B cell (primary cell): ENCODE measurements at places on chromosomes 7 and 10. TPM values are rescaled to one million over a fixed set of nuclear protein-coding genes. Genes with fewer than 3 reads are reported as not detected.

DNA sequence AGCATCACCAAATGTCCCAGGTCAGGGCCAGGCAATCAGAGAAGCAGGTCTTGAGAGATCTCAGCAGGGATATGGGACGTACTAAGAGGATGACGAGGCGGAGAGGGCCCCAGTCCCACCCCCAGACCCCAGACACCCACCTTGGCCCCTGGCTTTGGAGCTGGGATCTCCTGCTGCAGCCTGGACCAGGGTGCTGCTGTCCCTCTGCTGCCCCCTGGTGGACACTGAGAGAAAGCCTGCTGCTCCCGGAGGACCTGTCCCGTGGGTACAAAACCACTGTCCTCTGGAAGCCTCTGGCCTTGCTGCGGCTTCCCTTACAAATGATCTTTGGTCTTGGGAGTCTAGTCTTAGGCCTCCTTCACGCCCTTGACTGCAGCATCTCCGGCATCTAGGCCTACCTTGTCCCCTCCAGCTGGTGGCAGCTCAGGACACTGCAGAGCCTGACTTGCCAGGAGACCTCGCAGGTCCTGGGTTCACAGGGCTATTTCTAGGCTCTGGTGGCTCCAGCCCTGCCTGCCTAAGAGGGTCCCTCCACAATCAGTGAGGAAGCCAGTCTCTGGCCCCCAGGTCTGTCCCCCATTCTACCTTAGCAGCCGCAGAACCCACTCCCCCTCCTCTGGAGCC is 97.1 kb downstream of the RGS10 start:
- no peaks in the 10 kb centered on the region for H3K27me3 ChIP-seq
- H3K27ac ChIP-seq = no peak overlapping the region
- no peak overlapping the region for H3K4me3 ChIP-seq
- peaks cover 17% of the 10 kb centered on the region for H3K4me1 ChIP-seq
- peak; percentile 86 for DNase-seq

DNA sequence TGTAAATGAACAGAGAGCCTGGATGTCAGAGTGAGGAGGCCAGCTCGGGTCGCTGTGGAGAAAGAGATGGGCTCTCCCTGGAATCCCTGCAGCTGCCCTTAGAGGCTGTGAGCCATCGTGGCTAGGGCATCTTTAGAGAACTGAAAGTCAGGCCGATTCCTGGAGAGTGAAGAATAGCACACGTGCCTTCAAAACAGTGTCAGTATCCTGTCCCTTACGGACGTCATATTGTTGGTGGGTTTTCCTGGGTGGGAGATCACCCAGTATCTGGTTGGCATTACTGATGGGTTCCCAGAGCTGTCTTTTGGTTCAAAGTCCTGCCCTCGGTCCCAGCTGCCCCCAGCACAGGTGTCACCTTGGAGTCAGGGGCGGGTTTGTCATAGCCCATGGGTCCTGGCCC is 25.3 kb downstream of the IKZF1 start:
- peak overlapping the region; percentile 95 for H3K27ac ChIP-seq
- no peaks in the 10 kb centered on the region for H3K27me3 ChIP-seq
- DNase-seq = peak; percentile 83
- H3K36me3 ChIP-seq = peaks cover 72% of the 10 kb centered on the region
- H3K4me1 ChIP-seq = peaks cover 85% of the 10 kb centered on the region
- no peak overlapping the region for H3K4me3 ChIP-seq

The SMKR1 gene
- 2.9 and 3.8 TPM in 2 replicates for total RNA-seq

GRCh38 chr10:79259834-79260233 is 87.4 kb upstream of the PPIF start:
- DNase-seq = no peak
- H3K36me3 ChIP-seq = no peaks in the 10 kb centered on the region
- no peaks in the 10 kb centered on the region for H3K27me3 ChIP-seq
- peaks cover 30% of the 10 kb centered on the region for H3K4me1 ChIP-seq
- H3K27ac ChIP-seq = no peak overlapping the region
- H3K4me3 ChIP-seq = no peak overlapping the region

The NRG3 gene
- not detected in 2 replicates for total RNA-seq

GRCh38 chr7:52992479-52993162 is 42.8 kb upstream of the POM121L12 start:
- no peaks in the 10 kb centered on the region for H3K27me3 ChIP-seq
- H3K4me3 ChIP-seq = no peak overlapping the region
- H3K36me3 ChIP-seq = no peaks in the 10 kb centered on the region
- no peak for DNase-seq
- no peak overlapping the region for H3K27ac ChIP-seq

DNA sequence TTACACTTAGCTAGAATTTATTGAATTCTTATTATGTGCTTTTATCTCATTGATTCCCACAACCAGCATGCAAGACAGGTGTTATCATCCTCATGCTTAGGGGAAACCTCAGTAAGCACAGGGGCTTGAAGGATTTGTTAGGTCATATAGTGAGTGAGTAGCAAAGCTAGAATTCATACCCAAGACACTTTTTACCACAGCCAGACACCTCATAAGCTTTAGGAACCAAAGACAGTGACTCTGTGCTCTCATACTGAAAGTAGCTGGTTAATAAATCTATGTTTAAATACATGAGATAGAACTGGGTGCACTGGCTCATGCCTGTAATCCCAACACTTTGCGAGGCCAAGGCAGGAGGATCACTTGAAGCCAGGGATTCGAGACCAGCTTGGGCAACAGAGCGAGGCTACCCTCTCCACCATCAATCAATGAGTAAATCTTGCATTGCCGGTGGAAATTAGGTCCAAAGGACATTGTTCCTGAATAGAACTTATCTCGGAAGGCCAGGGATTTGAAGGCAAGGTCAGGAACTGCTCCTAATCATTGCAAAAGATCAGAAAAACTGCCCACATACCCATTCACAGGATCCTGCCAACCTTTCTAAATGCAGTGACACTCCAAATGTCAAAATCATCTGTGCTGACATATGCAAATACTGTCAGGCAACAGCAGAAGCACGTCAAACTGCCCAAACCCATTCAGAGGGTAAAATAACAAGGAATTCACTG is 523.5 kb downstream of the PARD3 start:
- no peaks in the 10 kb centered on the region for H3K36me3 ChIP-seq
- no peaks in the 10 kb centered on the region for H3K4me1 ChIP-seq
- DNase-seq = no peak
- no peak overlapping the region for H3K4me3 ChIP-seq

DNA sequence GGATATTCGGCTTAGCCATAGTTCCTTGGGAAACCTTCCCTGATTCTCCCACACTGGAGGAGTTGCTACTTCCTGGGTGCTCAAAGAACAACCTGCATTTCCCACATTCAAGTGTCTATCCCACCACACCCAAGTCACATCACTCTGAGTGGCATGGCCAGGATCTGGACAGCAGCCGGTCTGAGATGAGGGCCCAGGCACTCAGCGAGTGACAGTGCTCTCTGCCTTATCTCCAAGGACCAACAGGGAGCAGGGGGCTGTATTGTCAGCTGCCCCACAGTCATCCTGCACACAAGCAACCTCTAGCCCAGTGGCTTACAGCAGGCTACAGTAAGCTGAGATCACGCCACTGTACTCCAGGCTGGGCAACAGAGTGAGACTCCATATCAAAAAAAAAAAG is 16.1 kb upstream of the SLC18A3 start:
- DNase-seq = no peak
- H3K27ac ChIP-seq = no peak overlapping the region
- no peaks in the 10 kb centered on the region for H3K4me1 ChIP-seq
- H3K27me3 ChIP-seq = peaks cover 8% of the 10 kb centered on the region
- H3K36me3 ChIP-seq = no peaks in the 10 kb centered on the region

GRCh38 chr7:110612680-110613079 is 478.2 kb upstream of the LRRN3 start:
- H3K4me3 ChIP-seq = no peak overlapping the region
- no peaks in the 10 kb centered on the region for H3K4me1 ChIP-seq
- H3K36me3 ChIP-seq = no peaks in the 10 kb centered on the region
- H3K27me3 ChIP-seq = no peaks in the 10 kb centered on the region

- H3K4me1 ChIP-seq = peaks cover 22% of the 10 kb centered on the region
- DNase-seq = peak; percentile 62
- no peak overlapping the region for H3K27ac ChIP-seq
- H3K27me3 ChIP-seq = no peaks in the 10 kb centered on the region
- no peaks in the 10 kb centered on the region for H3K36me3 ChIP-seq
Observed at GRCh38 chr10:88996927-88997326, 6.3 kb downstream of the FAS start.

DNA sequence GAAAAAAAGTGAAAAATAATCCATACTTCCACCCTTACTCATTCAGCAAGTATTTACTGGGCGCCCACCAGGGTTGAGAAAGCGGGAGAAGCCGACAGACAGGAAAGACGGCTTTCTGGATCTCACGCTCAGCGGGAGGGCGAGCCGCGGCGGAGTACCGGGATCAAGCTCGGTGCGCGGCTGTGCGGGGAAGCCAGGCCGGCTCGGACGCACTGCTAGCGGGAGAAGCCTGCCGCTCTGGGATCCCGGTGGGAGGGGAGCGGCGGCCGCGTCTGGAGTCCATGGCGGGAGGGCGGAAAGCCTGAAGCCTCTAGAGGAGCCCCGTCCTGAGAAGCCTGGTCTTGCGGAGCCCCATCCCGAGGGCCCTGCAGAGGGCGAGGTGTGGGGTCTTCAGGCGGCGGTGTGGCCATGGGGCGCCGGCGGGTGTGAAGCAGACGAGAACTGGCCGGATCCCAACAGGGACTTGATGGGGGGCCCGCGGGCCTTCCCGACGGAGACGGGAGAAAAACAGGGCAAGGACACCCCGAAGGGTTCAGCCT is 82.9 kb downstream of the VIPR2 start:
- DNase-seq = no peak
- H3K27ac ChIP-seq = no peak overlapping the region
- no peaks in the 10 kb centered on the region for H3K36me3 ChIP-seq
- H3K4me1 ChIP-seq = no peaks in the 10 kb centered on the region
- H3K27me3 ChIP-seq = no peaks in the 10 kb centered on the region

The RASSF4 gene
- 1.4 and 2.6 TPM in 2 replicates for total RNA-seq

- no peak for DNase-seq
- no peaks in the 10 kb centered on the region for H3K36me3 ChIP-seq
- no peak overlapping the region for H3K4me3 ChIP-seq
- no peaks in the 10 kb centered on the region for H3K27me3 ChIP-seq
- no peaks in the 10 kb centered on the region for H3K4me1 ChIP-seq
- H3K27ac ChIP-seq = no peak overlapping the region
Observed at GRCh38 chr10:131427901-131428300, 116.4 kb upstream of the TCERG1L start.

DNA sequence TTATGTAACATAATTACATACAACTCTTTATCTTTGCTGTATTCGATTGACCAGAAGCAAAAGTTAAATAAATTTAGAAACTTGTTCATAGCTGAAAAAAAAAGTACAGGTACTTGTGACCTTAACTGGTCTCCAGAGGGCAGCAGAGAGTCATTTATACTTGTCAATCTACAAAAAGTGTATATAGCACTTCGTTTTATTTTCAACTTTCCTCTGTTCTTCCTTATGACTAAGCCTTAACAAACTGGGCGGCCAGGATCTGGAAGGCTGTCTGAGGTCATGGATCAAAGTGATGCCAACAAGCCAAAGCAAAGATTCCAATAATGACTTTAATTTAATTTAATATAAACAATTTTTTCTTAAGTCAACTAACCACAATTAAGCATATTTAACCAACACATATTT is 29.8 kb downstream of the C10orf67 start:
- H3K4me1 ChIP-seq = no peaks in the 10 kb centered on the region
- H3K4me3 ChIP-seq = no peak overlapping the region
- H3K27ac ChIP-seq = no peak overlapping the region
- DNase-seq = peak; percentile 79

The CYP26C1 gene
- 0.19 and 0.57 TPM in 2 replicates for total RNA-seq

- no peak overlapping the region for H3K4me3 ChIP-seq
- H3K27me3 ChIP-seq = no peaks in the 10 kb centered on the region
- H3K36me3 ChIP-seq = no peaks in the 10 kb centered on the region
- no peaks in the 10 kb centered on the region for H3K4me1 ChIP-seq
Observed at GRCh38 chr10:16929069-16929468, 111.8 kb upstream of the RSU1 start.
